ENCODE measurements at places on chromosomes 12 and 14.

DNA sequence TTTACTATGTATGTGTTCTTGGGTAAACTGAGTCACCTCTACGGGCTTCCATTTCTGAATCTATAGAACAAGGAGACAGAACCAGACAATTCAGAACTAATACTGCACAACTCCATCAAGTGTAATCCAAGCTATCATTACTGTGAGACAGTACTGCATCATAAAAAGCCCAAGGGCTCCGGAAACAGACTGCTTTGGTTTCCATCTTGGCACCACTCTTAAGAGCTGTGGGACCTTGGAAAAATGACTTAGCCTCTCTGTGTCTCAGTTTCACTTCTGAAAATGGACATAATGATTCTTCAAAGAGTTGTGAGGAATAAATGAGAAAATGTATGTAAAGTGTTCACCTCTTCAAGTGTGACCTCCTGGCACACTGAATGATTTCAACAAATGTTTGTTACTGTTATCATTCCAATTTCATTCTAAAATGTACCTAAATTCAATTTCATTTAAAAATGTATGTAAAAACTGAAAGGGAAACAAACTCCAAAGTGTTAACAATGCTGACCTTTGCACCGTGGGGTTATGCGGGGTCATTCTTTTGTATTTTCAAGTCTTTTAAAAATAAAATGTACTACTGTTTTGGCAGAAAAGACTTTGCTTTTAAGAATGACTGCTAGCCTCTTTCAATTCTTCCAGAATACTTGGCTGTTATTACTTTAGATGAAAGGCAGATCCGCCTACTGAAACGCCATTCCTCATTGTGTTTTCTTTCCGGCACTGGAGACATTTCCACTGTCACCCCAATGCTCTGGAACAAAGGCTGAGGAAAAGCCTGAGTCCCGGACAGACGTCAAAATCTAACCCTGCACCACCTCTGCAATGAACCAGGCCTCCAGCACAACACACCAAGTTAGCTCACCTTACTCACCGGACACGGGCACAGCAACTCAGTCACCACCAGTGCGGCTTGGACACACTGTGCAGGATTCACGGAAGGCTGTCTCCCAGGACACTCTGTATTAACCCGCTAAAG lies 62.8 kb downstream of the TMCC3 start:
- no peak for DNase-seq

DNA sequence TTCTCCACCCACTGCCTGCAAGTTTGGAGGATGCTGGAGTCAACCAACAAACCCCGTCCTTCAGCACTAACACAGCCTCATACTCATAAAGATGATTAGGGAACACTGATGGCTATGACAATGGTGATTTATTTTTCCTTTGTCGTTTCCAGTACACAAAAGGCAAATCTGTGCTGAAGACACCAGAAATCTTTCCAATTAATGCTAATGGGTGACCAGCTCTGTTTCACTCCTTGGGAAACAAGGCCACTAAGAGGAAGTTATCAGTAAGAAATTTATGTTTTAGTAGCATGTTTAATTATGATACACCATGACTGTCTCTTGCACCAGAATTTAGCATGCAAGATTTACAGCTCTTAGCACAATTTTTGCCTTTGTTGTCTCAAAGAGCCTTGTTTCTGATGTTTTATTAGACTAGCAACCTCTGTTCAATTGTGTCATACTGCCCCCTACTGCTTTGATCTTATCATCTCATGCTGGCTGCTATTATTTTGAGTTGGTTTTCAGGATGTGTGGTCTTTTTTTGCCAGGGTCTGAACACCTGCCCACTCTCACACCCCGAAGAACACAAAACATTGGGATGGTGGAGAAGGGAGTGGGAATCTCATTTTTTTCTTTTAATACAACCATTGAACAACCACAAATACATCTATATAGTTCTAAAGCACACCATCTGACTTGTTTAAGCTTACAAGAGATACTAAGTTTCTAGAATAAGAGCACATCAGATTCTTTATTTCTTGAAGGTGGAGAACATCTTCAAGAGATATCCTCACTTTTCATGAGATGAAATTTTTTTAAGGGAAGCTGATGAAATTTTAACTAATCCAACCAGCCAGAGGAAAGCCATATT lies 160.9 kb downstream of the SPTSSA start:
- DNase-seq = peak; percentile 46

DNA sequence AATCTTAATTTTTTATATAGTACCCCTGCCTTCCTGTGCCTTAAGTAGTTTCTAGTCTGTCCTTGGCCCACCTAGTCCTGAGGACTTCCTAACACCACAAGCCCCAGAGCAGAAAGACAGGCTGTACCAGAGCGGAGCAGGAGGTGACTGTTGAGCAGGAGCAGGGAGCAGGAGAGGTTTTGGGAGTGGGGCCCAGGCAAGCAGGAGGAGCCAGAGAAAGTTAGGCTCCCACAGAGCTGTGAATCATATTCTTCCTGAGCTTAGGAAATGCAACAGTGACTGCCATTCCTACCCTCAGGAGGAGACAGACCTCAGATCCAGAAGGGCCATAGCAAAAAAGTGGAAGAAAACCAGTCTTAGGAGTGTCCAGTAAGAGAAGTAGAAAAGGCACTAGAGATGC lies 28.3 kb upstream of the COL2A1 start:
- DNase-seq = no peak

- no peak for DNase-seq
These were observed 67.0 kb downstream of the C2CD5 start for GRCh38 chr12:22477166-22477893.

GRCh38 chr12:58148405-58148804 lies 207.0 kb downstream of the ATP23 start:
- no peak for DNase-seq

Data from NCI-H1417 (cell line).